ENCODE measurements at places on chromosomes 1 and 21.
A peak's percentile ranks its signal among the peaks of the same experiment; 100 is the strongest.

DNA sequence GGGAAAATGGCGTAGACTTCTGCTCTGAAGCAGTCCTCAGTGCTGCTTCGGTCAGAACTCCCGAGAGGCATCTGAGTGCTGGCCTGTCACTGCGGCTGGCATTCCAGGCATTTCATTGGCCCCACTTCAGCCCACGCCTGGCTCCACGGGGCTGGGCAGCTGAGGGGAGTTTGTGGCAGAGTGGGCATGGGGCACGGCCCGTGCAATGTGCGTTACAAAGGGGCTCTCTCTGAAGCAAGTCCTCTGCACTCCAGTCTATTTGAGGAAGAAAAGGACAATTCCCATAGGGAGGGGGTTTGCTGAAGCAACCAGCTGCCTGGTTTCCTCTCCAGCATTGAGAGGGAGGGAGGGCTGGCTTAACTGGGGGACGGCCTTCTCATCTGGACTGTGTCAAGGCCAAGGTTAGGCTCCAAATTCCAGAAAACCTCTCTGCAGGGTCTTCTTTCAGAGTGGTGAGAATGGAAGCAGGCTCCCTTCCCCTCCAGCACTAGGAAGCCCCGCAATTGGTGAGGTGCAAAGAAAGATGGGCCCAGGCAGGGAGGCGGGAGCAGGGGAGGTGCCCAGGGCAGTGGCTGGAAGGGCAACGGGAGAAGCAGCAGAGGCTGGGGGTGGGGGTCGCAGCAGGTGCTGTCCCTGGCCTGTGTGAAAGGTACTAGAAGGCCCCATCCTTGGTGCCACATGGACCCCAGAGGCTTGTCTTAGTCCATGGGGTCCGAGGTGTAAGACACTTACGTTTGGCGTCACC is 21.1 kb upstream of the GPR157 start:
- DNase-seq: no peak

DNA sequence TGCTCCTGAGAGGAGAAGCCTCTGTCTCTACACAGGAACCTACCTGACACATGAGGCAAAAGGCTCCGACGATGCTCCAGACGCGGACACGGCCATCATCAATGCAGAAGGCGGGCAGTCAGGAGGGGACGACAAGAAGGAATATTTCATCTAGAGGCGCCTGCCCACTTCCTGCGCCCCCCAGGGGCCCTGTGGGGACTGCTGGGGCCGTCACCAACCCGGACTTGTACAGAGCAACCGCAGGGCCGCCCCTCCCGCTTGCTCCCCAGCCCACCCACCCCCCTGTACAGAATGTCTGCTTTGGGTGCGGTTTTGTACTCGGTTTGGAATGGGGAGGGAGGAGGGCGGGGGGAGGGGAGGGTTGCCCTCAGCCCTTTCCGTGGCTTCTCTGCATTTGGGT is 3.9 kb upstream of the ACKR1 start:
- DNase-seq: no peak

- DNase-seq: no peak
Measured at GRCh38 chr1:17935230-17935629, 172.4 kb upstream of the IGSF21 start.

DNA sequence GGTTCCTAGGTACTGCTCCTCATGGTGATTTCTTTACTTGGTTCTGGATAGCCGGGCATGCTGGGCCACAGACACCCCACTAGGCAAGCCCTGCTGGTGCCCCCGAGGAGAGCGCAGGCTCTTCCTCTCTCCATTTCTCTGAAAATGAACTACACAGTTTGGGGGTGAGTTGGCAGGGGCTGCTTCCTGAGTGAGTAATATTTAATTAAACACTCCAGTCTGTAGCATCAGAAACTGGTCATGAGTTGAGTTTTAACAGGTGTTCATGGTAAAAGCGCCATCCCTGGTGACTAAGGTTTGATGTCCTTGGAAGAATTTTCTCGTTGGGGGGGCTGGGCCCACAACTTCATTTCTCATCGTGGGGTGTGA is 1.7 kb downstream of the SPSB1 start:
- DNase-seq: peak; percentile 88

DNA sequence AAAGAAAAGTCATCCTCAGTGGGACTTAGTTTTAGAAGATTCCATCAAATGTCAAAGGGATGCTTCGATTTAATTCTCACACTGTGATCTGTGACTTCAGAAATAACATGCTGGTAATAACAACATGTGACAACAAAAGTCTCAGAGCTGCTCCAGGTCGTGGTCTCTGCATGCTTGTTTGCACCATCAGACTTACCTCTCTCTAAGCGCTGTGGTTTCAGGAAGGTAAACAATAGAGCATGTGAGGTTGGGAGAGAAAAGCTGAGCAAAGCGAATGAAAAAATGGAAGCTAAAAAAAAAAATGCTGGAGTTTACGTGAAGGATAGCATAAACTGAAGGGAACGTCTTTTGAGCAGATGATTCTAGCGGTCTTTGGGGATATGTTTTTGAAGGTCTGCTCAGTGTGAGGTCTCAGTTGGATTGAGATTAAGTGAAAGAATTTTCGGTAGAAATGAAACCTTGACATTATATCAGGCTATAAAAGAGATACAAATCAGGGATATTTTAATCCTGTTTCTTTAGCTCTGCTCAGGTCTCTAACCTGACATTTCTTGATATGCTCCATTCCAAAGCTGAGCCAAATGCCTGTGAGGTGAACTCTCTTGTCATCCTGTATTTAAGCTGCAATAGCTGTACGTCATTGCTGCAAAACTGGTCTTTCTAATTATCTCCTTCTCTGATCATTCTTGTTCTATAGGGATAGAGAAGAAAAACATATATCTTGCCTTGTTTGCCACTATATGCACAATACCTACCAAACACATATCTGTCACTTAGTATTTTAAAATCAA is 86.5 kb downstream of the C1orf21 start:
- DNase-seq: no peak

DNA sequence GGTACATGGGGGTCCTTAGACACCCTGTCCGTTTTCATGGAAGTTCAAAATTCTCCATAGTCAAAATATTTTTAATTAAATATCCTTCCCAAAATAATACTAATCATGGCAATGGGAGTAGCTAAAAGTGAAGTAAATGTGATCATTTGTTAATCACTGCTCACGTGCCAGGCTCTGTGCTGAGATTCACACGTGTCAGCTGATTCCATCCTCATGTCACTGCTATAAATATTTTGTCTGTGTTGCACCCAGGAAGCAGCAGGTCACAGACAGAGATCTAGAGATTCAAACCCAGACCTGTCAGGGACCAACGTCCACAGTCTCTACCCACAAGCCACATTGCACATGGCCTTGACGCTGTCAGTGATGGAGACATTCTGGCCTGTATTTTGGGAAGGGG is 74.3 kb downstream of the KLHDC7A start:
- no peak for DNase-seq

DNA sequence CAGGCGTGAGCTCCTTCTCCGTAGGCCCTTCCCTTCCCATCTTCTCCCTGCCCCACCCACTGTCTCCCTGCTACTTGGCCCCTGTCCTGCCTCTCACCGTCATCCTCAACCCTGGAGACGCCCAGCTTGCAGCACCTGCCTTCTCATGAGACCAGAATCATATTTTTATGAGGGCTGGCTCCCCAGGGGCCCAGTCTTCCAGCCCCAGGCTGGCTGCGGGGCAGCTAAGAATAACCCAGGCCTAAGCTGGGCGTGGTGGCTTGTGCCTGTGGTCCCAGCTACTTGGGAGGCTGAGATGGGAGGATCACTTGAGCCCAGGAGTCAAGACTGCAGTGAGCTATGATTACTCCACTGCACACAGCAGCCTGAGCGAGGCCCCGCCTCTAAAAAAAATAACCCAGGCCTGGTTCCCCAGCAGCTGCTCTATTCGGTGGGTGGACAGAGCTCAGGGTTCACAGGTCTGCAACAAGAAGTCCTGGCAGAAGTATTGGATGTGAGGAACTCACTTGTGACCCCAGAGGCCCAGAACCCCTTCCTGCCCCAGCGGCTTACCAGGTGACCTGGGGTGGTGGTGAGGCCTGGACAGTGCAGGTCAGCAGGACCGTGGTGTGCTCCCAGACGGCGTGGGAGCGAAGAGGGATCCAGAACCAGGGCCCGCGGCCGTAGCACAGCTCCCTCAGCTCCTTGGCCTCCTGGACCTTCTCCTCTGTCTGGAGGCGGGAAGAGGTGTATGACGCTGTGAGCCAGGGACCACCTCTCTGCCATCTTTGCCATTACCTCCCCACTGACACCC is 6.4 kb downstream of the MYOM3 start:
- DNase-seq: no peak

GRCh38 chr1:239008568-239008967 is 377.8 kb upstream of the CHRM3 start:
- no peak for DNase-seq

DNA sequence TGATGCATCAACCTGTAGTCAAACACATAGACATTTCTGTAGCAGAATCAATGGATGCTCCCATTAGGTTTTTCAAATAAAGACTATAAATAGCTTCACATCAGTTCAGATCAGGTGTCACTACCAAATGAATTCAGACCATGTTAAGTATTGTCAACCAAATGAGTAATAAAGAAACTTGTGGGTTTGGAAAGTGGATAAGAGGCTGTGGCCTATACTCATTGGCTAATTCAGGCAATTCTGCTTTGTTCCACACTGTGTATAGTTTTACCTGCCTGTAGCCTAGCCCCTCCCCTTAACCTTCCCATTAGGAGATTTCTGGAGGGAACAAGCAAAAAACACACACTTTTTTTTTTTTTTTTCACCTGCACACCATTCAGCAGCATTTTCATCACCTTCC is 321.2 kb downstream of the HLX start:
- DNase-seq: no peak

- DNase-seq: no peak
Measured at GRCh38 chr1:84876353-84876752, 16.7 kb downstream of the LPAR3 start.

GRCh38 chr1:176199707-176200106 is 7.4 kb downstream of the COP1 start:
- DNase-seq: no peak

DNA sequence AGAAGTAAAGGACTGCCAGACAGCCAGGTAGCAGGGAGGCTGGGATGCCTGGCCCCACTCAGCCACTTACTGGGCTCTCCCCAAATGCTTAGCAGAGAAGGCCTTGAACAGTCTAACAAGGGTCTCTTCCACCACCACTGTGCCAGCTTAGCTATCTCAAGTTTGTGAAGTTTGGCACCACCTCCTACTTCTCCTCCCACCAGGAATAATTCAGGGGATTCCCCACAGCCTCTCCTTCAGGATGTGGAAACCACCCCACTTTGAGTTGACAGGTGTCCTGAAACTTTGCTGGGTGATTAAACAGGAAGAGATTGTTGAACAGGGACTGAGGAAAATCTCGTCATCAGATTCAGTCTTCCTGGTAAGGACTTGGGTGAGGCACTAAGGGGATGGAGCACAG is 59.4 kb upstream of the ATP1B1 start:
- DNase-seq: no peak

DNA sequence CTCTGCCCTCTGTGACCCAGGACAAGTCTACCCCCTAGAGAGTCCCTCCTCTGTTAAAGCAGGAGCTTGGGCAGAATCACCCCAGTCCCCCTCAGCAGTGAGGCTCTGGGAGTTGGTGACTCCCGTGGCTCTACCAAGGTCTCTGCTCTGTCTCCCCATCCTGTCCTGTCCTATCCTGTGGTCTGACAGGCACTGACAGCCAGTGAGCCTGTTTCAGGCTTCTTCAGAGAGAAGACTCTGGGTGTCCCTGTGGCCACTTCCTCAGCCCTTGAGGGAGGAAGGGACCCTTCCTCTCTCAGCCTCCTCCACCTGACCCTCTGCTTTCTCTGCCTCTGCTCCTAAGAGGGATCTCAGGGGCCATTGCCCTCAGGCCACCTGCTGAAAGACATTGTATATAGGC is 148.7 kb downstream of the FCRL5 start:
- DNase-seq: no peak

- DNase-seq: no peak
Measured at GRCh38 chr21:26445440-26445839, 127.6 kb downstream of the CYYR1 start.

GRCh38 chr1:160096274-160097116 is 1.9 kb downstream of the IGSF8 start:
- DNase-seq: no peak

DNA sequence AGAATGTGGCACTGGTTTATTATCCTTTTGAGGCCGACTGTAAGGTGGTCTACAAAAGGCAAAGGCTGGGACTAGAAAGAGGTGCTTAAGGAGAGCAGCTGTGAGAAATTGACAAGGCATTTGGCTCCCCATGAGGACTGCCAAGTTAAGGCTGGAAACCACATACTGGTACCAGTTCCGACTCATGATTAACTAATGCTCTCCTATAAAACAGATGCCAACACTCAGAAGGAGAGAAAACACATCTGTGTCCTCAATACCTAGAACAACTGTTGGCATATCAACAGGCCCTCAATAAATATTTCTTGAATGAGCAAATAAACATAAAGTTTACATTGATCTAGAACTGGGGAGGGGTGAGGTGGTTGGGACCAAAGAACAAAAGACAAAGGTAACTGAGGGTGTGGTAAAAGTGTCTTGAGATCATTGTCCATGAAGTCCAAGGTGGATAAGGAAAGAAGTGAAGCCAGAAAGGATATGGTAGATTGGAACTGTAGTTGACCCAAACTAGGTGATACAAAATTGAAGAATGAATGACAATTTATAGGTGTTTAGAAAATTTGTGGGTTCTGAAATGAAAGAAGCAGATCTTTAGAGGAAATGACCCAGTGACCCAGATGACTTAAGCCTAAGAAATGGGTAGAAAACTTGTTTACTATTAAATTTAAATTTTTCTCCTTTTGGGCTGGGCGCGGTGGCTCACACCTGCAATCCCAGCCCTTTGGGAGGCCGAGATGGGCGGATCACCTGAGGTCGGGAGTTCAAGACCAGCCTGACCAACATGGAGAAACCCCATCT is 16.9 kb upstream of the MCL1 start:
- DNase-seq: no peak

- DNase-seq: no peak
Measured at GRCh38 chr1:240646571-240647240, 34.8 kb upstream of the GREM2 start.

GRCh38 chr1:51663721-51664120 is 46.8 kb downstream of the OSBPL9 start:
- DNase-seq: no peak

GRCh38 chr1:119249283-119249682 is 108.8 kb upstream of the WARS2 start:
- DNase-seq: no peak

GRCh38 chr1:201925301-201925567 is 21.1 kb downstream of the LMOD1 start:
- DNase-seq: no peak

DNA sequence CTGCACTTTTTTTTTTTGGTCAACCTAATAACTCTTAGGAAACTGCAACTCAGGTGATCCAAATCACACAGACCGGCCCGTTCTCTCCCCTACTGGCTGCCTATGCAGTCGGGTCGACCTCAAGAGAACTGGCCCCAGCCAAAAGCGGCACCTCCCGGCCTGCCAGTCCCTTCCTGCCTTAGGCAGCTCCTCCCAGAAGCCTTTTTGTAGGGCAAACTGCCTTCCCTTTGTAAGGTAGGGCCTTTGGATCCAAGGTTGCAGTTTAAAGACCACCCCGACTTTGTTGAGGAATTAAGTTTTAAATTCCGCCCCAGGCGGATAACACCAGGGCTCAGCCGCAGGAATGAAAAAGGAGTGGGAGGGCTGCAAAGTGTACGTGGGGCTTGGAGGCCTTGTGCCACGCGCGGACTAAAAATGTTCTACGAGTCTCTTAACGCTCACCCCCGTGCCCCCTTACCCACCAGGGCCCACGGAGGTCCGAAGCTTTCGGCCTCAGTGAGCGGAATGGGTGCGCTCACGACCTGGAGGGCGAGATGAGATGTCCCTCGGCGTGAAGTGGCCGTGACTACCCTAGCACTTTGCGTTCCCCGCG is 642 bp upstream of the ST3GAL3 start:
- DNase-seq: peak; percentile 39

All from dermis blood vessel endothelial cell (primary cell).